Activated CD8-positive, alpha-beta memory T cell treated with anti-CD3 and anti-CD28 coated beads, Interleukin-2, amount 10 ng/mL, durations not matched to agents 7 days and 5 days (primary cell): ENCODE measurements at places on chromosomes 12 and 14. TPM values are rescaled to one million over a fixed set of nuclear protein-coding genes. Genes with fewer than 3 reads are reported as not detected.

- H3K27ac ChIP-seq: no peak overlapping the region
- peaks cover 21% of the 10 kb centered on the region for H3K27me3 ChIP-seq
- H3K4me3 ChIP-seq: no peak overlapping the region
Observed at GRCh38 chr12:65986047-65986446, 144.5 kb downstream of the LLPH start.

DNA sequence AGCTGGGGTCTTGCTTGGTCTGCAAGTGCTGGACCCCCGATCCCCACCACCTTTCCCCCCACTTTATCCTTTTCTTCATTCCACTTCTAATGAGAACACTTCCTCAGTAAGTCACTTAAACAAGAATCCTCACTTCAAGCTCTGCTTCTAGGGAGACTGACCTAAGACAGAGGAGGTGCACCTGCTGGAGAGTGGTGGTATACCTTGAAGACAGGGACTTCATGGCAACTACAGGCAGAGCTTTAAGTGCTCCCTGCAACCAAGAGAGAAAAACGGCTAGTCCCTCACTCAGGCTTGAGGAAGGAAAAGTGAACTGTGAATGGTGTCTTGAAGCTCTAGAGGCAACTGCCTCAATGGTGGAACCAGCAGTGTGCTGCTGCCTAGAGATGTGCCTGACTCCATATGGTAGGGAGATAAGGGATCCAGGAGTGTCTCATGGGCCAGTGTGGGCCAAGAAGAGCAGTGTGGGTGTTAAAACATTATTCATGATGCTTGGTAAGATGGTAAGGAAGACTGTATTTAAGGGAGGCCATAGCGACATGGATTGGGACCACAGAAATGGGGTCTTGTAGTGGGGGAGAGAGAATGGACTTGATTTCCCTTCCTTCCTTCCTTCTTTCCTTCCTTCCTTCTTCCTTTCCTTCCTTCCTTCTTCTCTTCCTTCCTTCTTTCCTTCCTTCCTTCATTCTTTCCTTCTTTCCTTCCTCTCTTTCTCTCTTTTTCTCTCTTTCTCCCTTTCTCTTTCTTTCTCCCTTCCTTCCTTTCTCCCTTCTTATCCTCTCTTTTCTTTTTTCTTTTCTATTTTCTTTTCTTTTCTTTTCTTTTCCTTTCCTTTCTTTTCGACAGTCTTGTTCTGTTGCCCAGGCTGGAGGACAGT is 96.2 kb upstream of the NAP1L1 start:
- no peak overlapping the region for H3K27ac ChIP-seq
- DNase-seq: no peak
- peaks cover 19% of the 10 kb centered on the region for H3K4me1 ChIP-seq

- no peaks in the 10 kb centered on the region for H3K36me3 ChIP-seq
- H3K27ac ChIP-seq: no peak overlapping the region
- no peak overlapping the region for H3K4me3 ChIP-seq
- H3K4me1 ChIP-seq: no peaks in the 10 kb centered on the region
- H3K27me3 ChIP-seq: no peaks in the 10 kb centered on the region
Observed at GRCh38 chr14:78592616-78593219, 422.5 kb downstream of the NRXN3 start.

GRCh38 chr12:39902821-39903220 is 203.1 kb downstream of the SLC2A13 start:
- no peak for DNase-seq
- H3K27ac ChIP-seq: no peak overlapping the region
- H3K4me3 ChIP-seq: no peak overlapping the region
- H3K4me1 ChIP-seq: peaks cover 4% of the 10 kb centered on the region
- no peaks in the 10 kb centered on the region for H3K27me3 ChIP-seq
- H3K36me3 ChIP-seq: no peaks in the 10 kb centered on the region

DNA sequence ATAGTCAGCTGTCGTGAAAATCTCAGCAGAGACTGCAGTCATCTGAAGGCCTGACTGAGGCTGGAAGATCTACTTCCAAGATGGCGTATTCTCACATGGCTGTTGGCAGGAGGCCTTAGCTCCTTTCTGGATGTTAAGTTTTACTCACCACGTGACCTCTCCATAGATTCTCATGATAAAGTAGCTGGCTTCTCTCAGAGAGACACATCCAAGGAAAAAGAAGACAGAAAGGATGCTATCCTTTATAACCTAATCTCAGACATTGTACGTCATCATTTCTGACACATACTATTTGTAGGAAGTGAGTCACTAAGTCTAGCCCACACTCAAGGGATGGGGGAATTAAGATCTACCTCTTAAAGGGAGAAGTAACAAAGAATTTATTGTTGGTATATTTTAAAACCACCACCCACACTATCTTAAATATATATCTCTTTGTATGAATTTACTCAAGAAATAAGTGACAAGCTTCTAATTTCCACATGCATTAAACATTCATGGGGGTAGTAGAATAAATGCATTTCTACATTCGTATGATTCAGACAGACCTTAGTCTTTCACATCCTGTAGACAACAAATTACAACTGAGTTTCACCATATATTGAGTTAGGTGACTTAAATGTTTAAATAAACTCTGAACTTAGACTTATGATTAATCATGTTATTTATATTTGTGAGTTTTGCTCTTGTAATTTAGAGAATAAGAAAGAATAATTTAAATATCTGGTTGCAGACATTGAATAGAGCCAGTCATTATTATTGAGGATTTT is 411.0 kb downstream of the LRIG3 start:
- H3K36me3 ChIP-seq: no peaks in the 10 kb centered on the region
- no peaks in the 10 kb centered on the region for H3K4me1 ChIP-seq
- no peaks in the 10 kb centered on the region for H3K27me3 ChIP-seq
- no peak overlapping the region for H3K27ac ChIP-seq
- no peak for DNase-seq

- no peaks in the 10 kb centered on the region for H3K4me1 ChIP-seq
- H3K27me3 ChIP-seq: no peaks in the 10 kb centered on the region
- H3K27ac ChIP-seq: no peak overlapping the region
- no peak for DNase-seq
- no peak overlapping the region for H3K4me3 ChIP-seq
Observed at GRCh38 chr12:74725154-74725553, 187.5 kb downstream of the ATXN7L3B start.

DNA sequence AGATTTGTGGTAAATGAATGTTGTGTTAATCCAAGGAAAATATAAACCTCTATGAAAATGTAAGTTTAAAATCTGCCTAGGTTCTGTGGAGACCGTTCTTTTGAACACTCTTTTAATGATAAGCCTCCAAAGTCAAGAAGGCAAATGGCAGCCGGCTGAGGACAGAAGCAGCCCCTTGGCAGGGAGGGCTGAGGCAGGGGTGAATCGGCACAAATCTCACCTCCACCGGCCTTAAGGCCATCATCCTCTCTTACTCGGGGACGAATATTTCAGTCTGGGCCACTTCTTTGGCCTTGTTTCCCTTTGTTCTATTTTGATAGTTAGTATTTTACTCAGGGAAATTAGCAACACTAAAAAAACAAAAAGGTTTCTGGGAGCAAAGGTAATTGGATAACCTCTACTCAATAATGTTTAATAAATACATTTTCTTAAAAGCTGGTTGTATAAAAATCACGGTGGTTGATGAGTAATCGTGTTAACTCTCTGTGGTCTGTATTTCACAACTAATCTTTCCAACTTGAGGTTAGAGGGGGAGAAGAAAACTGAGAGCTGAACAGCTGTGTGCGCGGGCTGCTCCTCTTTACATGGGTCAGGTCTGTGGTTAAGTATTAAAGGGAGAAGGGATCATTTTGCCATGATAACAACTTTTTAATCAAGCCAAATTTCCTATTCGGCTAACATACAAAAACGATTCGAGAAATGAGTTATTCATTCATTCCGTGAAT is 18.6 kb downstream of the LGMN start:
- H3K36me3 ChIP-seq: peaks cover 9% of the 10 kb centered on the region
- peaks cover 30% of the 10 kb centered on the region for H3K4me1 ChIP-seq
- H3K27ac ChIP-seq: peak overlapping the region; percentile 27
- H3K4me3 ChIP-seq: no peak overlapping the region
- H3K27me3 ChIP-seq: peaks cover 64% of the 10 kb centered on the region

GRCh38 chr14:62505045-62505444 is 540.2 kb downstream of the KCNH5 start:
- no peak for DNase-seq
- H3K27me3 ChIP-seq: no peaks in the 10 kb centered on the region
- H3K36me3 ChIP-seq: no peaks in the 10 kb centered on the region

GRCh38 chr12:42767326-42767954 is 177.9 kb upstream of the PRICKLE1 start:
- H3K36me3 ChIP-seq: no peaks in the 10 kb centered on the region
- H3K4me1 ChIP-seq: no peaks in the 10 kb centered on the region
- H3K27me3 ChIP-seq: no peaks in the 10 kb centered on the region
- H3K27ac ChIP-seq: no peak overlapping the region
- DNase-seq: no peak

- no peak for DNase-seq
- H3K27ac ChIP-seq: no peak overlapping the region
- H3K36me3 ChIP-seq: no peaks in the 10 kb centered on the region
- H3K4me1 ChIP-seq: no peaks in the 10 kb centered on the region
- no peak overlapping the region for H3K4me3 ChIP-seq
Observed at GRCh38 chr12:97681612-97682504, 219.3 kb downstream of the RMST start.

DNA sequence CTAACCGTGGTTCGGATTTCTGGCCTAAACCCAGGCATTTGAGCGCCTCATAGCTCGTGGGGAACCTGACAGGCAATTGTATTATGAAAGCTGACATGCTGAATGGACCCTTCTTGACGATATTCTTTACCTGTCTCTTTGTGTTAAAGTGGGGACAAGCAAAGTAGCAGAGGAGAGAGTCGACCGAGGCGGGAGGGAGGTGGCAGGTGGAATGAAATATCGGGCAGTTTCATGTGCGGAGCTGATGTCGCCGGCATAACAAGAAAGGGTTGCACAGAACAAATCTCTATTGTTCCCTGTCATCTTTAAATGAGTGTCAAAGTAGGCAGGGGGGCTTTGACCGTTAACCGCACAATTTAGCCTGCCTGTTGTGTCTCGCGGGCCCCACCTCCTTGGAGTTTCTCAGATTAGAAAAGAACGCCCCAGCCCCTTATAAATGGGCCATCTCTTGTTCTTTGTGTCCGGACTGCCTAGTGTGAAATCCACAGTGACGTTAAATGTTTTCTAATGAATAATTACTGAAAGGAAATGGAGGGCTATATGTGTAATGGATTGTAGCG is 11.5 kb downstream of the MYO1H start:
- H3K4me3 ChIP-seq: no peak overlapping the region
- H3K27ac ChIP-seq: no peak overlapping the region
- H3K27me3 ChIP-seq: peaks cover 45% of the 10 kb centered on the region
- H3K4me1 ChIP-seq: peaks cover 28% of the 10 kb centered on the region

GRCh38 chr12:96073346-96074330 is 38.3 kb upstream of the LTA4H start:
- no peaks in the 10 kb centered on the region for H3K36me3 ChIP-seq
- H3K4me1 ChIP-seq: peaks cover 14% of the 10 kb centered on the region
- no peak overlapping the region for H3K27ac ChIP-seq
- H3K4me3 ChIP-seq: no peak overlapping the region

DNA sequence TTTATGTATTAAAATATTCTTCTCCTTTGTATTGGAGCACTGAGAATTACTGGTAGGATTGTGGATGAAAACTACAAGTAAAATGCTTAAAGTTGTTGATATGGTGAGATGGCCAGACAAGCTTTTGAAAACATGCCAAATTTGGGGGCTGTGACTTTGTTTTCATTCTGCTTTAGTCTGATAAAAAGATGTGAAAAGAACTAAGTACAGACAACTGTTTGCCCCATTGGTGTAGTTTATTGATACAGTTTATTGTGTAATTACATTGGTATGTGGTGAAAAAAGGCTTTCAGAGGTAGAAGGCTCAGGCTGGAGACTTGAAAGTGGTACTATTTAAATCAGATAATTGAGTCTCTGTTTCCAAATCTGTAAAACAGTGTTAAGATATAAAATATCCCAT is 746.8 kb downstream of the DIO2 start:
- no peaks in the 10 kb centered on the region for H3K27me3 ChIP-seq
- H3K4me3 ChIP-seq: no peak overlapping the region
- no peaks in the 10 kb centered on the region for H3K4me1 ChIP-seq
- DNase-seq: no peak
- H3K36me3 ChIP-seq: no peaks in the 10 kb centered on the region
- no peak overlapping the region for H3K27ac ChIP-seq

- H3K36me3 ChIP-seq: no peaks in the 10 kb centered on the region
- no peaks in the 10 kb centered on the region for H3K4me1 ChIP-seq
- no peak overlapping the region for H3K4me3 ChIP-seq
- peaks cover 69% of the 10 kb centered on the region for H3K27me3 ChIP-seq
Observed at GRCh38 chr14:36580856-36581831, 1.3 kb downstream of the NKX2-8 start.

DNA sequence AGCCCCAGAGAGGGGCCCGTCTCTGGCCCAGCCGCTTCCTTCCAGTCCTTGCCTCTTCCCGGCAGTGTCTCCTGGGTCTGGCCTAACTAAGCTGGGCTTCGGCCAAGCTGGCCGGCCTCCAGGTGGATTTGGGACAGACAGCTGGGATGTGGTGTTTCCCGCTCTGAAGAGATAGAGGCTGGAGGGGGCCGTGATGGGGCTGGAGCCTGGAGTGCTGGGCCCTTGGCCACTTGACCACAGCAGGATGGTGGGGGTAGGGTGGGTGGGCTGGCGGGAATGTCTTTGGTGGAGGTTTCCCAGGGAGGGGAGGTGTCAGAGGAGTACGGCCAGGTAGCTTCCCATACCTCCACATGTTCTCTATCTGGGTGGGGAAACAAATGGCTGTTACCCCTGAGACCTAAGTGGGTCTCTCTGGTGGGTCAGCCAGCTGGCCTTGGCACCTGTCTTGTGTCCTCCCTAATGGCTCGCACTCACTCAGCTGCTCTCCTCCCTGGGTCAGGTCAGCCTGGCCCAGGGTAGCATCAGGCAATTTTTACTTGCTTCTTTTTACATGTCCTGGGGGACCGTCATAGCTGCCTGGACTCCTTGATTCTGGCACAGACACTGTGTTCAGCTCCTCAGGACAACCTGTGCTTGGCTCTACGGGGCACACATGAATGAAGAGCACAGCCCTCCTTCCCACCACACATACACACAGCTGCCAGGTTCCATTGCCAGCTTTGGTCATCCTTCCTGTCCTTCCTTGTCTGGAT is 19.8 kb upstream of the PGF start:
- no peak overlapping the region for H3K27ac ChIP-seq
- no peak overlapping the region for H3K4me3 ChIP-seq
- H3K36me3 ChIP-seq: no peaks in the 10 kb centered on the region
- H3K4me1 ChIP-seq: peaks cover 9% of the 10 kb centered on the region
- no peaks in the 10 kb centered on the region for H3K27me3 ChIP-seq

DNA sequence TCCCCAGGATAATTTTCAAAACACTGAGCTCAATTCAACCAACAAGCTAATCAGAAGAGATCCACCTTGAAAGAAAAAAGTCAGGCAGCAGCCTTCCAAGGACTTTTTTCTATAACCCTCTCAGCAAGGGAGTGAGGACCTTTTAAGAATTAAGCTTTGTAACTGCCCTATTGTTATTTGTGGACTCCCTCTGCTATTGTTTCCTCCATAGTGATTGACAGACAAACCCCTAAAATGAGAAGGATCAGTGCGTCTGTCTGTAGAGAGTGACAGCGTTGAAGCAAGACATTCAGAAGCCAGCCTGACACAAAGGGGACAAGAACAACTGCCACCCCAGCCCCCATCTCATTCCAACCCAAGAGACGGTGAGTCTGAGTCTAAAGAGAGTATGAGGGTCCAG is 30.3 kb upstream of the BTG1 start:
- DNase-seq: no peak
- no peaks in the 10 kb centered on the region for H3K4me1 ChIP-seq

GRCh38 chr14:77469067-77469505 is 11.2 kb downstream of the AHSA1 start:
- H3K27ac ChIP-seq: no peak overlapping the region
- no peaks in the 10 kb centered on the region for H3K4me1 ChIP-seq
- peaks cover 36% of the 10 kb centered on the region for H3K36me3 ChIP-seq

The MYF5 gene
- not detected for total RNA-seq

The BCL11B gene
- 53.0 TPM for total RNA-seq

The SLC35E3 gene
- 10.8 TPM for total RNA-seq

The ABCC9 gene
- total RNA-seq: not detected

The TRIAP1 gene
- 38.0 TPM for total RNA-seq
